ENCODE measurements at places on chromosomes 11 and 22.

DNA sequence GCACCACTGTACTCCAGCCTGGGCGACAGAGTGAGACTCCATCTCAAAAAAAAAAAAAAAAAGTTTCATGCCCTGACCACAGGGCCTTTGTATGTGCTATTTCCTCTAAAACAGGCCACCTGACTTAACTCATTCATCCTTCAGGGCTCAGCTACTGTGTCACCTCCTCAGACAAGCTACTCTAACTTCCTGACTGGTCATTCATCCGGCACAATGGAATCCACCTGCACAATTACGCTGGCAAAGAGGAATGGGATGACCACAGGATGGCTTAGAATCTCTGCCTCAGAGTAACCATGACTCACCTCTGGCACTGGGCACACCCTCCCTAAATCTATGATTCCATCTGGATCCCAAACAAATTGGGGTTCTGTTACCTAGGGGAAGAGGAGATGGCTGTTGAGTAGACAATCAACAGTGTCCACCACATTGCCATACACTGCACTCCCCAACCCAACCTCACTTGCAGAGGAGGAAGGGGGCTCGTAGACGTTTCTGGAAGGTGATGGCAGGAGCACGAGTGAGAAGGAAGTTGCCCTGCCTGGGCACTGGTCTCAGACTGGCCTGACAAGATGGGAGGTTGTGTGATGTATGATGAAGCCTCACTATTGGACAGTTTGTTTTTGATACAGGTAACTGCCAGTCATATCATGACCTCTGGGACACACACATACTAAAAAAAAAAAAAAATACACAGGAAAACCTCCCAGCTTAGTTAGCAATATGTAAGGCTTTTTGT lies 22.8 kb upstream of the HMOX1 start:
- no peaks in the 10 kb centered on the region for H3K36me3 ChIP-seq
- no peak overlapping the region for H3K4me3 ChIP-seq
- DNase-seq, result no peak
- H3K27ac ChIP-seq, result no peak overlapping the region

DNA sequence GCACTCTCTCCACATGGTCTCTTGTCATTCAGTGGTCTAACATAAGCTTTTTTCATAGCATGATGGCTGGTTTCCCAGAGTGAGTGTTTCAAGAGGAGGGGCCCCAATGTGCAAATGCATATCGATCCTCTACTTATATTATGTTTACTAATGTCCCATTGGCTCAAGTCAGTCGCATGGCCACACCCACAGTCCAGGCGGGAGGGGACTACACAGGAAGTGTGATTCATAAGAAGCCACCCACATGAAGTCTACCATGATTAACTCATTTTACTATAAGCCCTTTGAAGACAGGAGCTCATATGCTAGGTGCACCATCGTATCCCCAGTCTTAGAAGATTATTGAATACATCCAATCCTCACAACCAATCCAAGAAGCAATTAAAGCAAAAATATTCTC lies 89.5 kb upstream of the ISX start:
- DNase-seq, result no peak
- no peak overlapping the region for H3K27ac ChIP-seq
- no peaks in the 10 kb centered on the region for H3K27me3 ChIP-seq
- H3K4me1 ChIP-seq, result no peaks in the 10 kb centered on the region

- no peaks in the 10 kb centered on the region for H3K36me3 ChIP-seq
- no peak for DNase-seq
- H3K27ac ChIP-seq, result peak overlapping the region; percentile 49
These were observed 19.0 kb downstream of the POLD3 start for GRCh38 chr11:74611369-74611861.

- H3K27ac ChIP-seq, result no peak overlapping the region
- peak overlapping the region; percentile 46 for H3K4me3 ChIP-seq
- H3K4me1 ChIP-seq, result peaks cover 5% of the 10 kb centered on the region
- no peaks in the 10 kb centered on the region for H3K36me3 ChIP-seq
These were observed 2.0 kb downstream of the ST14 start for GRCh38 chr11:130161441-130162145.

- no peak for DNase-seq
- no peaks in the 10 kb centered on the region for H3K36me3 ChIP-seq
- no peaks in the 10 kb centered on the region for H3K27me3 ChIP-seq
- H3K4me1 ChIP-seq, result no peaks in the 10 kb centered on the region
- H3K27ac ChIP-seq, result no peak overlapping the region
- no peak overlapping the region for H3K4me3 ChIP-seq
These were observed 908.6 kb downstream of the NTM start for GRCh38 chr11:132278801-132279574.

GRCh38 chr22:38762551-38762983 lies 6.8 kb upstream of the SUN2 start:
- DNase-seq, result no peak
- H3K4me1 ChIP-seq, result no peaks in the 10 kb centered on the region
- peak overlapping the region; percentile 52 for H3K27ac ChIP-seq

GRCh38 chr11:8779107-8779506 lies 96.5 kb downstream of the RPL27A start:
- no peak overlapping the region for H3K4me3 ChIP-seq
- peaks cover 15% of the 10 kb centered on the region for H3K4me1 ChIP-seq
- no peak overlapping the region for H3K27ac ChIP-seq
- no peaks in the 10 kb centered on the region for H3K27me3 ChIP-seq

GRCh38 chr11:31641477-31642062 lies 132.0 kb downstream of the ELP4 start:
- DNase-seq, result no peak
- no peaks in the 10 kb centered on the region for H3K4me1 ChIP-seq
- no peaks in the 10 kb centered on the region for H3K36me3 ChIP-seq

GRCh38 chr11:134047586-134047999 lies 21.3 kb upstream of the JAM3 start:
- peaks cover 28% of the 10 kb centered on the region for H3K4me1 ChIP-seq
- no peaks in the 10 kb centered on the region for H3K36me3 ChIP-seq
- DNase-seq, result peak; percentile 76
- H3K4me3 ChIP-seq, result peak overlapping the region; percentile 16

DNA sequence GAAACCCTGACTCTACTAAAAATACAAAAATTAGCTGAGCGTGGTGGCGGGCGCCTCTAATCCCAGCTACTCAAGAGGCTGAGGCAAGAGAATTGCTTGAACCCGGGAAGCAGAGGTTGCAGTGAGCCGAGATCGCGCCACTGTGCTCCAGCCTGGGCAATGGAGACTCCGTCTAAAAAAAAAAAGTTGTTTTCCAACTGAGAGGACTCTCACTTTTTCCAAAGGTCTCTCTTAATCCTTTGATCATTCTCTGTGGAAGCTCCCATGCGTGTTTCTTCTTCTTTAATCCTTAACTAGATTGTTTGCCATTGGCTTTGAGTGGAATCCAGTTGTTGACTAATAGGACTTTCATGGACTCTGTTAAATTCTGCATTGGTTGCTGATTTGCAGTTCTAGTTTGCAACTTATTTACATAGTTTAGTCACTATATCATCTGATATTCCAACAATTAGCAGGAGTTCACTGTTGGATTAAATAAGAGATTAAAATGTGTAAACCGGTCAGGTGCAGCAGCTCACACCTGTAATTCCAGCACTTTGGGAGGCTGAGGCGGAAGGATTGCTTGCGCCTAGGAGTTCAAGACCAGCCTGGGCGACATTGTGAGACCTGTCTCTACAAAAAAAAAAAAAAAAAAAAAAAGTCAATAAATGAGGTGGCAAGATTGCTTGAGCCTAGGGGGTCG lies 79.7 kb downstream of the C22orf31 start:
- H3K36me3 ChIP-seq, result no peaks in the 10 kb centered on the region
- no peak overlapping the region for H3K27ac ChIP-seq
- no peak overlapping the region for H3K4me3 ChIP-seq

- DNase-seq, result no peak
- no peaks in the 10 kb centered on the region for H3K36me3 ChIP-seq
- no peak overlapping the region for H3K27ac ChIP-seq
- H3K4me3 ChIP-seq, result no peak overlapping the region
- no peaks in the 10 kb centered on the region for H3K27me3 ChIP-seq
These were observed 668.0 kb downstream of the ETS1 start for GRCh38 chr11:127919206-127920000.

DNA sequence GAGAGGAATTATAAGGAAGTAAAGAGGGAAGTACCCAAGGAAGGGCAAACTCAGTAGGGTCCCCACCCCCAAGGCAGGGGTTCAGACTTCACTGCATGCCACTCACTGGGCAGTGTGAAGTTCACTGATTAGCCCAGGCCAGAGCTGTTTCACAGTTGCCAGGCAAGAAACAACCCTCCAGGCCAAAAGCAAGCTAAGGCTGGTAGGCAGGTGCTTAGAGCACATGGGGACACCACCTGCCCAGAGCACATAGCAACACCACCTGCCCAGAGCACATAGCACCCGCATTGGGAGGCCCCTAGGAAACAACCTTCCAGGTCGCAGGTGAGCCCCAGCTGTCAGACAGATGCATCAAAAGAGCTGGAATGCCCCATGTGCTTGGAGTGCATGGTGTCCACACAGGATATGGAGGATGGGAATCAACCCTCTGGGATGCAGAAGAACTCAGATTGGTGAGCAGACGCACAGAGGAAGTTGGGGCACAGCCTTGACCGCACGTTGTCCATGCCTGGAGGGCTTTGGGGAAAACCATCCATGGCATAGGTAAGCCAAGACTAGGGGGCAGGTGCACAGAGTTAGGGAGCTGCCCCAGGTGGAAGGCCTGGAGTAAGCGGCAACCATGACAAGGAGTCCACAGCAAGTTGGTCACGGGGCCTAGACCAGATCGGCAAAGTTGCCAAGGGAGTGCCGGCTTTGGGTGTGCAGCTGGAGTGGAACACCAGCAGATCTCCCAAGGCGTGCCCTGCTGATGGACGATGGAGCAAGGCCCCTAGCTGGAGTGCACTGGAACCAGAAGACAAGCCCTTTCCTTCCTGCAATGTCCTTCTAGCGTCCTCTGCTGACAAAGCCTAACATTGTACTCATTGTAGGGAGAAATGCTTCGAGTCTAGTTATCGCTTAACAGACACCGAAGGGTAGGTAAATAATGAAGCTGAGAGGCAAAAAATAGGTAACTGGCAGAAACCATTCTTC lies 7.8 kb upstream of the TMEM216 start:
- no peak for DNase-seq
- H3K4me1 ChIP-seq, result peaks cover 3% of the 10 kb centered on the region
- no peak overlapping the region for H3K27ac ChIP-seq
- H3K27me3 ChIP-seq, result no peaks in the 10 kb centered on the region

DNA sequence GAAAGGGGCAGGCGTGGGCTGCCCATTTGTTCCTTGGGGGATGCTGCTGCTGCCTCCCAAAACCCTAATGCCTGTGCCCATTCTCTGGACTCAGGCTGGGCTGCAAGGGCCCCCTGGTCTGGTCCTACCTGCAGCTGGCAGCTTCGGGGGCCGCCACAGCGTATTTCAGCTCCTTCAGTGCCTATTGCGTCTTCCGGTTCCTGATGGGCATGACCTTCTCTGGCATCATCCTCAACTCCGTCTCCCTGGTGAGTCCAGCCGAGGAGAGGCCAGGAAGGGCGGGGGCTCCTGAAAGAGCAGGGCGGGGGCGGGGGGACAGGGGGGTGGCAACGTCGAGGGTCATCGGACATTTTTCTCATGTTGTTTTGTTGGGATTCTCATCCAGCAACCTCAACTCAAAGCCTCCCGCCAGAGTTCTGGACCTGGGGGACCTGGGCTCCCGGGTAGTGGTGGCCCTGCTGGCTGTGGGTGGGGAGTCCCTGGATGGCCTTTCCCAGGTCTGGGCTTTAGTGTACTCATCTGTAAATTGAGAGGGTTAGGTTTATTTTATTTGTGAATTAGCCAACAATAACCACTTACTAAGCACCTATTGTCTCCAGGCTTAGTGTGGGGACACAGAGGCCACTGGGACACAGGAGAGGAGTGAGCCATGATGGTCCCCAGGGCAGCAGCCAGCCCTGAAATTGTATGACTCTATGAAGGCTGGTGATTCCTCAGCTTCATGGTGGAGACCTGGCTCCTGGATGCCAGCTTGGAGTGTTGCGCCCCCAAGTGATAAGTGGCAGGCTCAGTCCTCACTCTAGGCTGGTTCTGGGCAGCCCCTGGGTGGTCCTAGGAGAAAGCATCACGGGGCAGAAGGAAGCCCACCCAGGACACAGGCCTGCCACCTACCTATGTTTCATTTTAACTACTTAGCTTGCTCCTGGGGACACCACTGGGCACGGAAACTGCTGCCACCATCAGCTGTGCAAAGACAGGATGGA lies 36.0 kb downstream of the CAPN1 start:
- no peaks in the 10 kb centered on the region for H3K36me3 ChIP-seq
- H3K27ac ChIP-seq, result no peak overlapping the region
- H3K27me3 ChIP-seq, result no peaks in the 10 kb centered on the region
- H3K4me3 ChIP-seq, result no peak overlapping the region

- H3K4me1 ChIP-seq, result no peaks in the 10 kb centered on the region
- no peak overlapping the region for H3K4me3 ChIP-seq
- H3K27me3 ChIP-seq, result no peaks in the 10 kb centered on the region
- no peak overlapping the region for H3K27ac ChIP-seq
- no peaks in the 10 kb centered on the region for H3K36me3 ChIP-seq
These were observed 73.4 kb downstream of the LINC01488 start for GRCh38 chr11:69554849-69555248.

GRCh38 chr11:68750195-68751003 lies 921 bp downstream of the TESMIN start:
- no peak overlapping the region for H3K4me3 ChIP-seq
- DNase-seq, result no peak
- H3K27ac ChIP-seq, result peak overlapping the region; percentile 8
- H3K27me3 ChIP-seq, result no peaks in the 10 kb centered on the region
- peaks cover 8% of the 10 kb centered on the region for H3K4me1 ChIP-seq

DNA sequence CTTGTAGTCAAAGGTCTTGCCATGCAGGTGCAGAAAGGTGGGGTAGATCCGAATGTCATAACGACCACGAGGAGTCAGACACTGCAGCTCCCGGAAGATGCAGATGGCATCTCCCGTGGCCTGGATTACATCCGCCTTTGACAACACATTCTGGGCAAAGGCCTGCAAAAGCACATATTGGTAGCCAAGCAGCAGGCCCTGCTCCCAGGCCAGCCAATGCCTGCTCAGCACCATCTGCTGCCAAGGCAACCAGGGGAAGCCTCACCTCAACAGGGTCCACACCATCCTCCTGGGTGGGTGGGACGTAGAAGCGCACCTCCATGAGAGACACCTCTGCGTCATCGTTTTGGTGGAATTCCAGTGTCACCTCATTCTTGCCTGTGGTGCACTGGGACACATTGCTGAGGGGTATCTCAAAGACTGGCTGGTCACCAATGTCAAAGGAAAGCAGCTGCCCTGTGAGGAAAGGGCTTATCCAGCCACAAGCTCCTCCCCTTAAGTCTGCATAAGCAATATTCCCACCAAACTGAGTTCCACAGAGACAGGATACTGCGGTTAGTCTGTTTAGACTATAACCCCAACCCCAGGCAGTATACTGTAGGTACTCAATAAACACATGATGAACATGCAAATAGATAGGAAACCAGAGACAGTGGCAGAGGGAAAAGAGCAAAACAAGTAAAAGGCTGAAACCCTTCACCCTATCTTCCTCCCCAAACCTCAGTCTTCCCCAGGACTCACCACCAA lies 2.8 kb downstream of the SSRP1 start:
- no peaks in the 10 kb centered on the region for H3K27me3 ChIP-seq
- no peak overlapping the region for H3K4me3 ChIP-seq
- peaks cover 7% of the 10 kb centered on the region for H3K4me1 ChIP-seq
- H3K36me3 ChIP-seq, result peaks cover 4% of the 10 kb centered on the region

- no peak overlapping the region for H3K27ac ChIP-seq
- no peak for DNase-seq
- H3K36me3 ChIP-seq, result no peaks in the 10 kb centered on the region
- H3K4me1 ChIP-seq, result no peaks in the 10 kb centered on the region
- H3K27me3 ChIP-seq, result no peaks in the 10 kb centered on the region
- no peak overlapping the region for H3K4me3 ChIP-seq
These were observed 34.7 kb downstream of the DDIAS start for GRCh38 chr11:82936261-82936660.

- H3K27me3 ChIP-seq, result no peaks in the 10 kb centered on the region
- no peaks in the 10 kb centered on the region for H3K4me1 ChIP-seq
- DNase-seq, result no peak
These were observed 395.6 kb downstream of the TENM4 start for GRCh38 chr11:79045018-79045799.
